ENCODE measurements at places on chromosomes 1 and 21. TPM values are rescaled to one million over a fixed set of nuclear protein-coding genes. Genes with fewer than 3 reads are reported as not detected.

DNA sequence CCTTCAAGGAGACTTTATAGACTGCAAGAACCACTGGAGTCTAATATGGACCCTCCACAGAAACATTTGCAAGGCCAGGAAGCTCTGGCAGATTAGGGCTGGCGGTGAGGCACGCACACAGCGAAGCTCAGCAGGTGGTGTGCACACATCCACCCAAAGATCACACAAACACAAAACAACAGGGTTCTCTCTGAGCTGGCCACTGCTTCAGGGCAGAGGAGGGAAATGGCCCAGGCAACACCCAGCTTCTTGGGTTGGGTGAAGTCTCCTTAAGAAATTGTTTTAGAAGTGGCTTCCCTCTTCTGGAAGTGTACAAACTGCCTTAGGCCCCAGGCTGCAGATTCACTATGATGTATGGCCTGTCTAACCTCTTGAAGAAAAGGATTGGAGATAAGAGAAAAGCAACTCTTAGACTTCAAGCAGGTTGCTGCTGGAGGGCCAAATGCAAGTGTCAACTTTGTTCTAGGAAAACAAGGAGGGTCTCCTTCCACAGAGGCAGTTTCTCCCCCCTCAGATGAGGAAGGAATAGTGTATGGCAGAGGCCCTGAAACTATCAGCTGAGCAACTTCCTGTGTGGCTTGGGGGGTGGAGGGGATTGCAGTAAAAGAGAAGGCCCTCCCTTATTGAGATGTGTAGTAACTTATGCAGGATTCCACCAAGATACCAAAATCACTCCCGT is 2.0 kb downstream of the RCSD1 start:
- peaks cover 32% of the 10 kb centered on the region for H3K36me3 ChIP-seq
- H3K27me3 ChIP-seq: no peaks in the 10 kb centered on the region
- peaks cover 57% of the 10 kb centered on the region for H3K4me1 ChIP-seq
- peak; percentile 56 for DNase-seq

Gene FAM151A
- total RNA-seq: not detected

Gene DYNLT4
- 0.43 TPM for total RNA-seq

GRCh38 chr1:89631816-89632656 is 884 bp upstream of the LRRC8C start:
- peak overlapping the region; percentile 94 for H3K4me3 ChIP-seq
- H3K4me1 ChIP-seq: peaks cover 65% of the 10 kb centered on the region
- peak overlapping the region; percentile 92 for H3K27ac ChIP-seq
- no peaks in the 10 kb centered on the region for H3K27me3 ChIP-seq
- H3K36me3 ChIP-seq: peaks cover 17% of the 10 kb centered on the region

Gene VWA5B1
- not detected for total RNA-seq

GRCh38 chr21:37986751-37987399 is 70.6 kb upstream of the KCNJ6 start:
- no peak overlapping the region for H3K27ac ChIP-seq
- no peak for DNase-seq
- no peak overlapping the region for H3K4me3 ChIP-seq
- no peaks in the 10 kb centered on the region for H3K36me3 ChIP-seq
- no peaks in the 10 kb centered on the region for H3K4me1 ChIP-seq
- H3K27me3 ChIP-seq: no peaks in the 10 kb centered on the region

DNA sequence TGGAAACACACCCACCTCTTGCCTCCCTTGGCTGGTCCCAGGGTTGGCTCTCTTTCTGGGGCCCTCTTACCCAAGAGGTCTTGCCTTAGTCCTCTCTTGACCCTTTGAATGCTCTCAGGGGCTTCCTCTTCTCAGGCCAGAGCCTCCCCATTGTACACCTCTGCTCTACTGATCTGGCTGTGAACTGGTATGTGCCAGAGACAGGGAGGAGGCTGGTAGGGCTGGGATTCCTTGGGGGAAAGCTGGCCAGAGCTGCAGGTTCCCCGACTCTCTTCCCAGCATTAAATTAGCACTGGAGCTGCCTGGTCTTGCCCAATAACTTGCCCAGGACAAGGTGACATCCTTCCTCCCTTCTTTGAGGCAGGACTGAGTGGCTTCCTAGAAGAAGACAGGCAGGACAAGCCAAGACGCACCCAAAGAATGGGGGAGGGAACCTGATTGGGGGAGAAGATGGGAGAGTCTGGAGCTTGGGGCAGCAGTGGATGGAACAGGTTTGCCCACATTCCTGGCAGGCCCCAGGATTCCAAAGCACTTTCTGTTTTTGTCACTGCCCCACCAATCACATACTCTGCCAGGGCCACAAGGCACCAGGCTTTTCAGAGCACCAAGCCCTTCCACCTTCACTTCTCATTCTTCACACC is 37.2 kb upstream of the CITED4 start:
- H3K4me1 ChIP-seq: peaks cover 2% of the 10 kb centered on the region
- H3K4me3 ChIP-seq: no peak overlapping the region
- no peak for DNase-seq
- peaks cover 6% of the 10 kb centered on the region for H3K36me3 ChIP-seq
- no peak overlapping the region for H3K27ac ChIP-seq
- H3K27me3 ChIP-seq: peaks cover 6% of the 10 kb centered on the region

GRCh38 chr1:63523738-63524137 is 413 bp downstream of the EFCAB7 start:
- peaks cover 25% of the 10 kb centered on the region for H3K4me1 ChIP-seq
- H3K4me3 ChIP-seq: peak overlapping the region; percentile 88
- no peaks in the 10 kb centered on the region for H3K27me3 ChIP-seq
- peaks cover 1% of the 10 kb centered on the region for H3K36me3 ChIP-seq

DNA sequence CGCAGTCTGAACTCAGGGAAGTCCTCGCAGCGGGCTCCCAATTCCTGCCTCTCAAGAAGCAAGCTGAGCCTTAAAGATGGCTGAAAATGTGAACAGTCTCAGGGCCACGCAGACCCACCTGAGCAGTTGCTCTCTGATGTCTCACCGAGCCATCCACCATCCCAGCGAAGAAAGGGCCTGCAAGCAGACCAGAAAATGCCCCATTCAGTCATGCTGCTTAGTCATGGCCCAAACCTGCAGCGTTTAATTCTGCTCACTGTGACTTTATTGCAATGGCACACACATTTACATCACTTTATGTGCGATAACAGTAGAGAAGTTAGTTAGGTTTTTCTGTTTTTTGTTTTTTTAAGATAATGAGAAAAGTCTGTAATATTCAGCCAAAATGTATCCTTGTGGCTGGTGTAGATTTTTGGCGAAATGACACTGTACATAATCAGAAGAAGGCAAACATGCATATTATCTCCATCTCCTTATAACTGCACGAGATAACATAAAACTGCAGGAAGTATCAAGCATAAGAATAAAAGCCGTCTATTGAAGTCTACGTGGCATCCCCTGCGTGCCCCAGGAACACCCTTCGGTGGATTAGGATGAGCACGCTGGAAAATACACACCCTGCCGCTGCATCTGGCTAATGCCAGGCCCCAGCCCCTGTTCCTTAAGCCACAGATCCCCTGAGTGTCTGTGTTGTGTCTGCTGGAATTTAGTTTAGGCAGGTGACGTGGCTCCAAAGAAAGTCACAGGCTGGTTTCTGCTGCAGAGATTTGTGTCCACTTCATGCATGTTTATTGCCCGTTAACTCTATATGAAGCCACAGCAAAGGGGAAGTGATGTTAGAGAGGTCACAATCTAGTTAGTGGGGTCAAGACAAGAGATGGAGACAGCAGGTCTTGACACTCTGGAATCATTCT is 119.8 kb upstream of the IRF2BP2 start:
- H3K36me3 ChIP-seq: peaks cover 5% of the 10 kb centered on the region
- H3K27ac ChIP-seq: peak overlapping the region; percentile 82
- DNase-seq: no peak
- no peak overlapping the region for H3K4me3 ChIP-seq

Gene SLC9C2
- not detected for total RNA-seq

Gene CELA2A
- not detected for total RNA-seq

DNA sequence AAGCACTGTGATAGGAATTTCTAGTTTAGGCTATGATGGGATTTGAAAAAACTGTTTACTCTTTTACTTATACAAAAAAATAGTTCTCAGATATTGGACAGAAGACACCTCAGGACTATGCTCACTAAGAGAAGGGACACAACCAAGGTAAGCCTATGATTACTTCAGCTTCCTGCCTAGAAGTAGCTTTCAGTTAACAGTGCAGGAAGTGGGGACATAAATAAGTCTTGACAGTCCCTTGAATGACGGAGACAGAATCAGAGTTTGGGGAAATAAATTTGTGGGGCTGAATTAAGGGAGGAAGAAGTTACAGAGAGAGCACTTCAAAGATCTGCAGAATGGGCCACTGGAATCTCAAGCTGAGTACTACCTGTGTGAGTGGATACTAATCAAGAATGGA is 53.8 kb upstream of the OLFM3 start:
- no peaks in the 10 kb centered on the region for H3K36me3 ChIP-seq
- H3K27ac ChIP-seq: no peak overlapping the region
- peaks cover 2% of the 10 kb centered on the region for H3K27me3 ChIP-seq
- H3K4me3 ChIP-seq: no peak overlapping the region

DNA sequence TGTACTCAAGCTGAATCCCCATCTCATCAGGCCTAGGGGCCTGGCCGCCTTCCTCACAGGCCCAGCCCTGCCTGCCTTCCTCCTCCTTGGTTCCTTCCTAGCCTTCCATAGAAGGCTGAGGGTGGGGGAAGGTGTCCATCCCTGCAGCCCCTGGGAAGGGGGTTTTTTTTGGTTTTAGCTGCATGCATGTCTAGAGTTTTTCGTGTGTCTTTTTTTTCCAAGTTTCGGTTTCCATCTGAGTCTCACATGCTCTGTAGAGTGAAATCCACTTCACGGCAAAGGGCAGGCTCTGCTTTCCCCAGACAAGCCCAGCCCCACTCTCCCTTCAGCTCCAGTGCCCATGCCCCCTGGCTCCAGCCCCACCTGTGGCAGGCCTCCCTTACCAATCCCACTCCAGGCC is 32.1 kb downstream of the GRHL3 start:
- no peak overlapping the region for H3K27ac ChIP-seq
- peaks cover 19% of the 10 kb centered on the region for H3K4me1 ChIP-seq
- no peak overlapping the region for H3K4me3 ChIP-seq
- H3K27me3 ChIP-seq: peaks cover 2% of the 10 kb centered on the region
- no peaks in the 10 kb centered on the region for H3K36me3 ChIP-seq

DNA sequence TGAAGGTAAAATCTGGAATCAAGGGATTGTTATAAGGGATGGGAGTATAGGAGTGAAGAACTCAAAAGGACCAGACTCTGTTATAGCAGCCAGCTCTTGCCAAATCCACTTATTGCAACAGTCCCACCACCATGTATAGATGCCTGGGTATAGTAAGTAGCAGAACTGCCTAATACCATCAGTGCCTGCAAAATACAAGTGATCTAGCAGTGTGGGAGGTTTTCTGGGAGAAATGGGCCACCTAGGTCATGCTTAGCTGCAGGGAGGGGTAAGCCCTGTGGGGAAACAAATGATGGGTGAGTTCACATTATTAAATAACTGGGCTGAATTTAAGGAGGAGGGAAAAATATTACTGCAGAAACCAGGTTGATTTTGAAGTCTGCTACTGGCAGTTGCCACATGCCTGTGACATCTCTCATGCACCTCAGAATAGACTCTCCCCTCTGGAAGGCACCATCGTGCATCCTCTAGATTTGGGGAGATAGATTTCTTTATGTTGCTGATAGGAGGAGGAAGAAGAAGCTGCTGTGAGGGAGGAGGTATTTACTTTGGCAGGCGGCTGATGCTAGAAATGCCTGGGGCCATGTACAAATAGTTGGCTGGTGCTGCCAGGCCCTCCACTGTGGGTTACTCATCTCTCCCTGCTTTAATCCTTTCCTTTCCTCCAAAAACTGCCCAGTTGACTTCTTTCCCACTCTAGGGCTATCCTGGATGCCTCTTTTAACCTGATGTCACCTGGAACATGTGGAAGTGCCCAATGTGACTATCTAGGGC is 27.5 kb downstream of the HLX start:
- peaks cover 6% of the 10 kb centered on the region for H3K27me3 ChIP-seq
- no peak for DNase-seq
- no peaks in the 10 kb centered on the region for H3K4me1 ChIP-seq

Gene OR6K3
- total RNA-seq: not detected

GRCh38 chr1:44820328-44821239 is 12.3 kb downstream of the BTBD19 start:
- H3K36me3 ChIP-seq: no peaks in the 10 kb centered on the region
- peak overlapping the region; percentile 99 for H3K27ac ChIP-seq
- H3K27me3 ChIP-seq: no peaks in the 10 kb centered on the region
- no peak for DNase-seq
- peak overlapping the region; percentile 92 for H3K4me3 ChIP-seq

DNA sequence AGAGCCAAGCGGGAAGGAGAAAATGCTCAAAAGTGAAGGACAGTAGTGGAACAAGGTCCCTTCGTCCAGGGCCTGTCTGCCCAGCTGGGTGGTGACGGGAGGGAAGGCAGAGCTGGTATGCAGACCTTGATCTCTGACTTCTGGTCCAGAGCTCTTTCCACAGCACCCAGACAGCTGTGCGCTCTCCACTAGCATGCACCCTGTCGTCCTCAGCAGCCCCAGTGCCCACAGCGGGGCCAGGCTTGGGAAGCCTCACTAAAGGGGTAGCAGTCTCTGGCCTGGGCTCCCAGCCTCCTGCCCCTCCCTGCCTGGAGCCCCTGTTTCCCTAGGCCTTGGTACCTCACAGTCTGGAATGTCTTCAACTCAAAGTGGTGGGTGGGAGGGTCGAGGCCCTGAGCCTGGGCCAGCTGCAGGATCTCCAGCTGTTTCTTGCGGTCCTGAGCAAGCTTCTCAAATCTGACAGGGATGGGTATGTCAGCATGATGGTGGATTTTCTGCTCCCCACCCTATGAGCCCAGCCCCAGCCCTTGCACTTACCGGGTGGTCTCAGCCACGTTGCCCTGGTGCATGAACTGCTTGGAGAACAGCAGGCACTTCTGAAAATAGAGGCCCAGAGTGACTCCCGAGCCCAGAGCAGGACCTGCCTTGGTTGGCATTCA is 10.0 kb downstream of the CC2D1B start:
- H3K36me3 ChIP-seq: peaks cover 19% of the 10 kb centered on the region
- peaks cover 5% of the 10 kb centered on the region for H3K4me1 ChIP-seq
- H3K27ac ChIP-seq: no peak overlapping the region
- DNase-seq: no peak
- no peak overlapping the region for H3K4me3 ChIP-seq
- no peaks in the 10 kb centered on the region for H3K27me3 ChIP-seq

Gene FCMR
- total RNA-seq: 159 TPM

GRCh38 chr1:9670085-9670484 is 18.6 kb downstream of the PIK3CD start:
- H3K4me3 ChIP-seq: no peak overlapping the region
- peaks cover 39% of the 10 kb centered on the region for H3K36me3 ChIP-seq
- H3K27ac ChIP-seq: peak overlapping the region; percentile 69
- peaks cover 51% of the 10 kb centered on the region for H3K4me1 ChIP-seq
- no peak for DNase-seq

- no peaks in the 10 kb centered on the region for H3K36me3 ChIP-seq
- no peak for DNase-seq
- peaks cover 4% of the 10 kb centered on the region for H3K4me1 ChIP-seq
- H3K27me3 ChIP-seq: peaks cover 4% of the 10 kb centered on the region
- no peak overlapping the region for H3K4me3 ChIP-seq
Measured at GRCh38 chr1:204711947-204712701, 26.6 kb upstream of the LRRN2 start.

Gene SLAMF6
- total RNA-seq: 43.0 TPM

DNA sequence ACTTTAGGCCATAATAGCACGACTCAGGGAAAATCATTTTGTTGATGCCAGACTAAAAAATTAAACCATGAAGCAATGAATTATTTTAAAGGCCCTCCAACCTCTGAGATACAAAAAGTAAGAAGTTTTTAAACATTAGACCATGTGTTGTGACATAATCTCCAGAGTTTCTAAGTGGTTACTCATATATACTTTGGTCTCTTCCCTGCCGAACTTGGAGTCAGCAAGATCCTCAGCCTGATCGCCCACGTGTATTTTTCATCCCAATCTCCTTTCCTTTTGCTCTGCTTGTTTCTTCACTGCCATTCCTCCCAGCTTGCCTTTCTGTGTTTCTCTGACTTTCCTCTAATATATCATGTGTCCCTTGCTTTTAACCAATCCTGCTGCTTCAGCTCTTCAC is 3.8 kb downstream of the ARV1 start:
- no peak for DNase-seq
- H3K36me3 ChIP-seq: peaks cover 7% of the 10 kb centered on the region
- H3K4me3 ChIP-seq: no peak overlapping the region

Measured in activated naive CD8-positive, alpha-beta T cell treated with anti-CD3 and anti-CD28 coated beads, Interleukin-2, amount 10 ng/mL, durations not matched to agents 7 days and 5 days (primary cell).